Panc1 (cell line): ENCODE measurements at places on chromosomes 3 and 15.
A peak's percentile ranks its signal among the peaks of the same experiment; 100 is the strongest.

- no peak for DNase-seq
Measured at GRCh38 chr3:143410259-143410658, 290.7 kb downstream of the CHST2 start.

GRCh38 chr3:133137042-133137996, 99.1 kb downstream of the TMEM108 start:
- DNase-seq, result no peak

- DNase-seq, result no peak
Measured at GRCh38 chr3:99709686-99710085, 71.3 kb downstream of the COL8A1 start.

DNA sequence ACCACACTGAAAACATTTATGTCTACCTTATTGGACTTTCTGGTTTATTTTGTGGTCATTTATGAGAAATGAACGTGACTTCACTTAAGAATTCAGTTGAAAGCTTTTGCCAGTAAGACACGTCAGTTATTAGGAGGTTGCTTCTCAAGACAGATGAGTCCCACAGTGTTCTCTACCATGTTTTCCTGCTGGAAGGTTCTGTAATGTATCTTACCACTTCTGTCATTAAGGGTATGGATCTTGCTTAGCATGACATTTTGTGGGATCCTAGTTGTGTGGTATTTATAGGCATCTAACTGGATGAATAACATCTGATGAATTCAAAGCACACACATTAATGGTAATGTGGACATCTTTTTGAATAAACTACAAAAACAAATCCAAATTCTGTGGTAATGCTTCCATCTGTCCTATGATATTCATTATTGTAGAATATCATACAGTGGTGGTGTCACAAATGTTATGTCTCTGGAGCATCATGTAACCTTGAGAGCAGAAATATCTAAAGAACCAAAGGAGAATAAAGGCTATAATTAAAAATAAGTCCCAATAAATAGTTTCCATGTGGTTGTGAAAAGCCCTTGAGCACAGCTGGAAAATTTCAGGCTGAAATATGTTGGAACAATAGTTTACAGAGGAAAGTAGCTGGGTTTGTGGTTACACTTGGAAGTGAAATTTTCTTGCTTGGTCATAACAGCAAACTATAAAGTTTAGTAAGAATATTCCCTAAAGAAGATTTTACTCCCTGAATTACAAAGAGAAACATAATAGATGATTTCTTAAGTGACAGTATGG, 61.5 kb downstream of the C3orf38 start:
- no peak for DNase-seq

GRCh38 chr3:150348500-150348899, 59.6 kb upstream of the TSC22D2 start:
- DNase-seq, result peak; percentile 88

- DNase-seq, result no peak
Measured at GRCh38 chr3:192057261-192057660, 596.3 kb downstream of the PYDC2 start.
